ENCODE measurements at places on chromosomes 6 and 20.

GRCh38 chr6:117534974-117535373 is 52.5 kb downstream of the DCBLD1 start:
- no peak for DNase-seq

GRCh38 chr20:63051911-63052310 is 45.1 kb upstream of the BHLHE23 start:
- DNase-seq, result no peak

DNA sequence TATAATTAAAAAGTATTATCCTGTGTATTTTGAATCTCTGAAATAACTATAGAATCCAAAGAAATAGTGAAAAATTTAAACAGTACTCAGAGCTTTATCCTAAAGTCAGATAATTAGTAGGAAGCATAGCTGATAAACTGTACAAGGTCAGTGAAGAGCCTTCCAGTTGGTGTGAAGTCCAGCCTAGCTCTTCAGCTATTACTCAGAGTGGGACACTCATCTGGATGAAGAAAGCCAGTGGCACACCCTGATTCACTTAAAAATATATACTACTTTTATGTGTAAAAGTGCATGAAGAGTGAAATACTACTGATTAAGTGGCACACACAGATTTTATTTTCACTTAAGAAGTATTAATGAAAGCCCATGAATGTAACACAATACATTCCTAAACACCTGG is 3.1 kb downstream of the IFNGR1 start:
- no peak for DNase-seq

DNA sequence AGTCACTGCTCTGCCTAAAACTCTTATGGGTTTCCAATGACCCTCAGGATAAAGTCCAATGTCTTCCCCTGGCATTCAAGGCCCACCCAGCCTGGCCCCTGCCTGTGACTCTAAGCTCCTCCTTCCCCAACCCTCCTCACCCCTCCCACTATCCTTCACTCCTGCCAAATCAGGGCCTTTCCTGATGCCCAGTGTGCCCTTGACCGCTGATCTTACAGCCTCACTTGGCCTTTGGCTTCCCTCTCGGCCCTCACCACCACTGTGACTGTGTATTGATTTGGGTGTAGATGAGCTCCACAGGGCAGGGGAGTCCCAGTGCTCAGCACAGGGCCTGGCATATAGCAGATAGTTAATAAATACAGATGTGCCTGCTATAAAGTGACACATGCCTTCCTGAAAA is 115.7 kb downstream of the TOX2 start:
- DNase-seq, result no peak

DNA sequence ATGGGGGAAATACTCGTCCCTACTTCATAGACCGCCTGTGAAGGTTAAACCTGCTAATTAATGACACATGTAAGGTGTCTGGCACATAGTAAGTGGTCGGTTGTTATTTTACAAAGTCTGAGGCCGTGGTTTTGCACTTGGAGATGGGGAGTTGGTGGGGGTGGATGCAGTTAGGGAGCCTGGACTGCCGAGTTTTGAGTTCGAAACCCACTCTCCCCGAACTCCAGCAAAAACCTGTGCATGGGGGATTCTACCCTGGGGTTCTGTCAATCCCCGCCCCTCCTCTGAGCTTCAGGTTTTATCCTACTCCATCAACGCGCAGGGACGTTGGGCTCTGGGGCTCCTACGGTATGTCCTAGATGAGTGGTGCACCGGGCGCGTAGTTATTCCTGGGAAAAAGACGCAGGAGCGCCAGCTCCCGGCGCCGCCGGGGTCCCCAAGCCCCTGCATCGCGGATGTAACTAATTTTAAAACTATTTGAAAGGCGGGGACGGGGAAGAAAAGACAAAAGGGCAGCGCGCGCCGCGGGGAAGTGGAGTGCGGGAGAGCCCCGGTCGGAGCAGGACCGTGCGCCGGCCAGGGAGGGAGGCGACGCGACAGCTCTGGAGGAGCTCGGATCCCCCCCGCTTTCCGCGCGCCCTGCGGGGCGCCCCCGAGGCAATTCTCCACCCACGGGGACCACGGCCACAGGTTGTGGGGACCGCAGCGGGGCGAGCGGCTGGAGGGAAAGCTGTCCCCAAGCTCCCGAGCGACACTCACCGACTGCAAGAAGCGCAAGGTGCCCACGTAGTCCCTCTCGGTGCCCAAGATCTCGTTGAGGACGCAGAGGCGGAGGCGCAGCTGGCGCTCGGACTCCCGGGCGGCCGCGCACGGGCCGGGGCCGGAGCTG is 672 bp downstream of the PREX1 start:
- peak; percentile 48 for DNase-seq

DNA sequence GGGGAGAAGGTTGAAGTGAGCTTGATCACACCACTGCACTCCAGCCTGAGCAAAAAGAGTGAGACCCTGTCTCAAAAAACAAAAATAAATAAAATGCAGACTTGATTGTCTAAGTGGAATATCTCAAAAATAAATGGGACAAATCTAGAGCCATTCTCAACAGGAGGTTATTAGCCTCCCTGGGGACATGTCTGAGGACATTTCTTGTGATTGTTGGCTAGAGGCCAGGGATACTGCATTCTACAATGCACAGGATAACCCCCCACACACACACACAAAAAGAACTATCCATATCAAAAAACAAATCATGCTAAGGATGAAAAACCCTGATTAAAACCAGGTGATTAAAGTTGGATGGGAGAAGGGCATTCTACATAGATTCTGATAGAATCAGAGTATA is 37.5 kb downstream of the FAM217A start:
- no peak for DNase-seq

DNA sequence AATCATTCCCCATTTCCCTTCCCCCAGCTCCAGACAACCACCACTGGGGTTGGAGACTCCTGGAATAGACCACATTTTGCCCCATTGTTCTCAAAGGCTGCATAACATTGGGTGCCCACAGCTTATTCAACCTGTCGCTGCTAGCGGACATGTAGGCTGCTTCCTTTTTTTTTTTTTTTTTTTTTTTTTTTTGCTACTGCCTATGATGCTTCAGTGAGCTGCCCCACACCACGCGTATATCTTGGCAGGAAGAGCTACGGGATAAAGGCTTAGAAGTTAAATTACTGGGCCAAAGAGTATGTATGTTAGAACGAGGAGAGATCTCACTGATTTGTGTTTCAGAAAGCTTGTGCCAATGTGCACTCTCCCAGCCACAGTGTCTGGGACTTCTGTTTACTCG is 7.0 kb downstream of the LBP start:
- no peak for DNase-seq

- no peak for DNase-seq
These were observed 396.8 kb downstream of the CDKAL1 start for GRCh38 chr6:20931093-20931492.

DNA sequence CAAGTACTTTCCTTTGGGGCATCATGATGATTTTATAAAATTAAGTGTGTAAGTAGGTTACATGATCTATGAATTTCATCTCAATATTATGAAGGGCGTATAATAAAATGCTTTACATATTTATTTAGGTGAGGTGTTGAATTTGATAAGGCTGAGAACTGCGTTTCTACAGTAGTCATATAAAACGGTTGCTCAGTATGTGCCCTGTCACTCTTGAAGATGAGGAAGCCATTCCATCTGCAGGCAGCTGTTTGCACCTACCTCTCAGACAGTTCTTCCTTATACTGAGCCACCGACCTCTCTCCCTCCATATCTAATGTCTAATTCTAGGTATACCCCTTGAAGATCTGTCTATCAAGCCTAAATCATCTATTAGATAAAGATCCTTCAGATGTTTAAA is 16.1 kb downstream of the NCOA7 start:
- DNase-seq, result no peak

- DNase-seq, result no peak
These were observed 20.1 kb downstream of the KIF16B start for GRCh38 chr20:16553101-16553500.

DNA sequence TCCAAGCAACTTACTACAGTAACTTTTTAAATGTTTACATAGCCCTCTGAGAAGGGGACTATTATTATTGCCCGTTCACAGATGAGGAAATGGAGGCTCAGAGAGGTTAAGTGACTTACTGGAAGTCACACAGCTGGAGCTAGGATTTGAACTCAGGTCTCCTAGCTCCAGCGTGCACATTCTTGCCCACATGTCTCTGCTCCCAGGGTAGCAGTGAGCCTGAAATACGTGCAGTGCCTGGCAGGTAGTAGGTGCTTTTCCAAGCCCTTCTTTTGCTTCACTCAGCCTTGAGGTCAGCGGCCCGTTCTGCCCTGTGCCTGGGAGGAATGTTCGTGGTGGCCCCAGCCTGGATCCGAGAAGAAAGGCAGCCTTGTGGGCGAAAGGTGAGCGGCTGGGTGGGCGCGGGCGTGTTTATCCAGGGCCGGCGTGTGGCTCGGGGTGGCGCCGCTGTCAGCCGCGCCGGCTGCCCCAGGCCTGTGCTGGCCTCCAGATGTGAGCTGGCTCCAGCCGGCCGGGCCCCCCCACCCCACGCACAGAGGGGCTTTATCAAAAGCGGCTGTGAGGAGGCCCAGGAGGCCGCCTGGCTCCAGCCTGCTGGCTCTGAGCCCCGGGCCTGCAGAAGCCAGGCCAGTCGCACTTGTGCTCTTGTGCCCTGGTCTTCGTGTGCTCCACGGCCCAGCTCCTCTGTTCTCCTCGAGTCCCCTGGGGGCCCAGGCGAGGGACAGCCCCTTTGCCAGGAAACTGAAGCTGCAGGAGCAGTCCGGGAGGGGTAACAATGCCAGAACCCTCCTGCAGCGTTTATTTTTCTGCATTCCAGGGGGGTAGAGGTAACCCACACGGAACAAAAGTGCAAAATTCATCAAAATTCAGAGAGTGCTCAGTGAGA is 58.1 kb downstream of the UBE2V1 start:
- no peak for DNase-seq

DNA sequence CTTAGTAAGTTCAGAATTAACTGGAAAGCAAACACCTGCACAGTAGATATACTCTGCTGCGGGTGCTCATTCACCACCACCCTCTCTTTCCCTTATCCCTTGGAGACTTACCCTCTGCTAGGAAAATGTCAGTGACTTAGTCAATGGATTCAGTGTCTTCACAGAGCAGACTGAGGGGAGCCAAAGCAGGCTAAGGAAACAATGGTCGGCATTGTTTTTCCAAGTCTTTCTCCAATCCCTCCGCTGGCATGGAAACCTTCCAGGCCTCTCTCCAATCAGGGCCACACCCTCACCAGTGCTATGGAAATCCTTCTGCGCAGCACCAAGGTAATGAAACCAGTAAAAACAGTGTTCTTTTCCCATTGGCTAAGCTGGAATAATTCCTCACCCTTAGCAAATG is 531.2 kb downstream of the TFAP2B start:
- DNase-seq, result no peak

GRCh38 chr6:46486181-46486580 is 5.1 kb downstream of the RCAN2 start:
- DNase-seq, result no peak

GRCh38 chr6:21587961-21588480 is 5.5 kb upstream of the SOX4 start:
- peak; percentile 32 for DNase-seq

- no peak for DNase-seq
These were observed 213.6 kb downstream of the OGFRL1 start for GRCh38 chr6:71502168-71502567.

DNA sequence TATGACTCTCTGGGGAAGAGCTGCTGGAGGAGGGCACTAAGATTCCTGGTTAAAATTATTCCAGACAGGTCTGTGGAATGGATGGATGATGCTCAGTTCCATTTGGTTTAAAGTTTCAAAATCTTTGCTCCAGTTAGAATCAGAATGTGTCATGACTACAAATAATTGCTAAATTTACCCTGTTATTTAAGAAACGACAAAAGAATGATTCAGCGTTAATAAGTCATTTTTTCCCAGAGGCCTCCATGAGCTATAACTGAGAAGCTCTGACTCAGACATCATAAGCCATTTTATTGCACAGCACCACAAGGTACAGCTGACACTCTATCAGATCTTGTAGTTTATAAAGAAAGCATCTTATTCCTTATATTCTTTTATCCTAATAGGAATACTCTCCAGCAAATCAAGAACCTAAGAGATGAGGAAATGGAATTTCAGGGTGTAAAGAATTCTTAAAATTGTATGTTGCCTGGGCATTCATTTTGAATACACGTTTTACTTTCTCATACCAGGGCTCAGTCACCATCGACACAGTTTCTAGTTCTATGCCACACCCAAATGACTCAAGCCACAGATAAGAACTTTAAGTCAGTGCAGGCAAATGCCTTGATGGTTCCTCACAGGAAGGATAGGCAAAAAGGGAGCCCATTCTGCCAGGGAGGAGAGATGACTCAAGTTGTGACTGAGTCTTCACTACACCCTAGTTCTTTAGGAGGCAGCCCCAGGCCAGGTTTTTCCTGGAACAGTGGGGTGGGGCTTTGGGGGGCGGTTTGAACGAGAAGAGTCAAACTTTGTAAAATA is 636.0 kb downstream of the MMUT start:
- no peak for DNase-seq

- DNase-seq, result no peak
These were observed 67.9 kb downstream of the ZHX3 start for GRCh38 chr20:41249411-41250281.

- no peak for DNase-seq
These were observed 176.2 kb downstream of the NFATC2 start for GRCh38 chr20:51366155-51366886.

GRCh38 chr6:25342802-25343201 is 63.6 kb downstream of the CARMIL1 start:
- no peak for DNase-seq

DNA sequence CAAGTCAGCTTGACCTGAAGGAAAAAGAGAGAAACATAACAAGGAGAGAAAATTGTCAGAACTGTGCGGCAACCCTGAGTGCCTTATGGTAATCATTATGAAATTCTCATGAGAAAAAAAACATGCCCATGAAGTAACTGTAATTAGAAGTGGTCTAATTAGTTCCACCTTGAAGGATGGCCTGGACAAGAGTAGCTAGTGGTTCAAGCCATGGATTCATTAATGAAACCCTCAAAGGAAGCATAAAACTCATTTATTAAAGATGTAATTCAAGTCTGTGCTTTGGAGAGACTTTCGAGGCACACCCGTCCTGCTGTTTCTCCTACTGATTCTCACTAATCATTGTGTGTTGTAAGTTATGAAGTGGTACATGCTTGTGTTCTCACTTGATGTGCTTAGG is 160.2 kb downstream of the PHF3 start:
- no peak for DNase-seq

GRCh38 chr20:40880063-40880728 is 148.4 kb upstream of the TOP1 start:
- no peak for DNase-seq

DNA sequence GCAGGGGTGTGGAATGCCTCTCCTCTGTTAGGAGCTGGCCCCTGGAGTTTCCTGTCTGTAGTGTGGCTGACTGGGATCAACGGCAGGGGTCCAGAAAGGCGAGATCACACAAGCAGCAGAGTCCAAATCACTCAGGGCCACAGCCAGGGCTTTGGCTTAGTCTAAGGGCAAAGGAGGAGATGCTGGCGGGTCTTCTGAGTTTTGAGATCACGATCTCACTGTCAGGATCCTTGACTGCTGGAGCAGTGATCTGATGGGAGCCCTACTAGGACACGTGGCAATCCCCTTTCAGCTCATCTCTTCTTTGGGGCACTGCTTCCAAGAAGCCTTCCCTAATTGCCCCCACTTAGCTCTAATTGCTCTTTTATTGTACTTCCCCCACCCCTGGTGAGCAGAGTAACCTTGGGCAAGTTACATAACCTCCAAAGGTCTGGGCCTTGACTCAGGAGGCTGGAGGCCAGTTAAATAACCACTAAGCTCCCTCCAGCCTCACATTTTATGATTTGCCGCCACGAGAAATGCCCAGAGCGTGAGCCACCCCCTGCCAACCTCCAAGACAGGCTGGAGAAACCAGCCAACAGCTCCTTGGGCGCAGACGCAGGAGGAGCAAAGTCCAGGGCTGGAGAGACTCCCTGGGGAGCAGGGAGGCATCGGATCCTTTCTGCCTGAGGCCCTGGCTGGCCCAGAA is 12.0 kb downstream of the KCNK5 start:
- no peak for DNase-seq

- no peak for DNase-seq
These were observed 6.5 kb upstream of the BCAS4 start for GRCh38 chr20:50788045-50788991.
